Hippocampal formation (tissue), 2 donors: ENCODE measurements at places on chromosomes 4 and X.
A peak's percentile ranks its signal among the peaks of the same experiment; 100 is the strongest.

GRCh38 chrX:4094926-4095325, 381.5 kb upstream of the PRKX start:
- DNase-seq = no peak

DNA sequence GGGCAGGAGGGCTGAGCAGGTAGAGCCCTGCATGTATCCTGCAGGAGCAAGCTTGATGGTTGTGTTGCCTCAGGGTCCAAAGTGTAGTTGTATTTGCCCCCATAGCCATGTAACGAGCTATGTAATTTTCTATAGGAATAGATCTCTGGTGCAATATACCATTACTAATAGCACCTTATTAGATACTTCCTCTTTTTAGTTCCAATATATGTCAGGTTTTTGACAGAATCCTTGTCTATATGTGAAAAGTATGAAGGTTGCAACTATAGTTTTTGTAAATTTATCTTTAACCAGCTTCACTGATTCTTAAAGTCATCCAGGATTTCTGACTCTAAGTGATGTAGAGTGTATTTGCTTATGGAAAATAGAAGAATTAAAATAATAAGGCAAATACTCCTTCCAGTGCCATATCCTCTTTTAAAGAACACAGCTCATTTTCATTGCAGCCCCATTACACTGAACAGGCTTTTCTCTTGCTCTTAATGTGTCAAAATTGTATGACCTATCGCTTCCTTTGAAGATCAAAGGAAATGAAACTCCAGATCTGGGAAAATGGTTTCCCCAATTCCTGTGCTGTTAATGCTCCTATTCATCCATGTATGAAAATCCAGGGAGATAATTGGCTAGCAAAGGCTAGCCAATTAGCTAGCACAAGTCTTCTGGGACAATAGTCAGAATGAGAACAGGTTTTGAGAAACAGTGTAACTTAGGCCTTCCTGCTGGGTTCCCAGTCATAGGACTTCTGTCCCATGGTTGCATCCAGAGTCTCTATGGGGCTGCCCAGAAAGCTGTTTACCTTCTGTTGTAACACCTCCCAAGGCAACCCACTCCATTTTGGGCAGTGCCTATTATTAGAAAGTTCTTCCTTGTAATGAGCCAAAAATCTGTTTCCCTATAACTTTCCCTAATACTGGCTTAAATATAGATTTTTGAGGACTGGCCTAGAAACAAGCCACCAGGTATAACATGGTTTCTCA, 90.6 kb downstream of the TSPAN7 start:
- DNase-seq = no peak

GRCh38 chr4:142777045-142777743, 68.9 kb downstream of the INPP4B start:
- DNase-seq = no peak

GRCh38 chr4:52554612-52555355, 104.3 kb downstream of the USP46 start:
- no peak for DNase-seq

DNA sequence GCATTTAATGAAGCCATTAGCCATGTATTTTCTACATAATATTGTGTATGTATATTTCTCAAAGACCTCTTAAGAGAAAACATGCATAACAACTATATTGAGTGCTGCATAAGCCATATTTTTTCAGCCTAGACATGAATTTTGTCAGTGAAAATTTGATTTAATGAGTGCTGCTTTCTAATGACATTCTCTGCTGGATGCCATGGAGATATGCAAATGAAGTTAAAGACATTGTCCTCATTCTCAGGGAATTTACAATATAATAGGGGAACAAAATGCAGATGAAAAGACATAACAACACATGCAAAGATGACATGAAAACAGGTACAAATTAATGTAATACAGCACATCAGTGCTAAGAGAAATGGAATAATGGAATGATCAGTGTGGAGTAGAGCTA, 118.7 kb downstream of the ATOH1 start:
- DNase-seq = no peak

DNA sequence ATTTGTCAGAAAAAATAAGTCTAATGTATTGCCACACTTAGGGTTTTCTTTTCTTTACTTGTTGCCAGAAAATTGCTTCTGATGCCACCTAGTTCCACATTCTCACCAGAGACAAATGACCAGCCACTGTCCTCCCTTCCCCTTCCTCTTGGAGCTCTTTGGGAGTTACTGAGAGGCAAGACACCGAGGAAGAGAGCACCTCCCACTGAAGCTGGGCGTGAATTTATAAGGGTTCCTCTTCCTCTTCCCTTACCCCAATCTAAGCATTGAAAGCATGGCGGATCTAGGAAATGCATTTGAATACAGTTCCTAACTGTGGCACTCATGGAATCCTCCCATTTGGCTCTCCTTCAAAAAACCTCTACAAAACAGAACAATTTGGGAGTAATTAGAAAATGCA, 30.0 kb downstream of the ANXA3 start:
- DNase-seq = no peak

- DNase-seq = no peak
These were observed 215.5 kb downstream of the APBB2 start for GRCh38 chr4:40998675-40999358.

DNA sequence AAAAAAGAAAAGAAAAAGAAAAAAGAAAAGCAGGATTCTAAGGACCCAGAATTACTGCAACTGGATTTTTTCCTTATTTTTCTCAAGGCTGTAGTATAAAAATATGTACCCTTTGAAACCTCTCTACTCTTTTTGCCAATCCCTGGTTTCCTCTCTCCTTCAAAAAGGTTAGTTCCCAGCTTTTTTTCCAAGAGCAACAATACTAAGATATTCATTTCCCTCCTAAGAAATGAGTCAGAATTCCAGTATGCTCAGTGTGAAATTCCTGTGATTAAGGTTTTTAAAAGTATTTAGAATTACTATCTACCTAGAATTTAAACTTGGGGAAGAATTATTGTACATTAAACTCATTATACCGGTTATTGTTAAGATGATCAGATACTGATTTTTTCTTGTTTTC, 22.0 kb downstream of the SMIM14 start:
- DNase-seq = no peak

GRCh38 chr4:101348995-101349800, 1.9 kb upstream of the PPP3CA start:
- no peak for DNase-seq

DNA sequence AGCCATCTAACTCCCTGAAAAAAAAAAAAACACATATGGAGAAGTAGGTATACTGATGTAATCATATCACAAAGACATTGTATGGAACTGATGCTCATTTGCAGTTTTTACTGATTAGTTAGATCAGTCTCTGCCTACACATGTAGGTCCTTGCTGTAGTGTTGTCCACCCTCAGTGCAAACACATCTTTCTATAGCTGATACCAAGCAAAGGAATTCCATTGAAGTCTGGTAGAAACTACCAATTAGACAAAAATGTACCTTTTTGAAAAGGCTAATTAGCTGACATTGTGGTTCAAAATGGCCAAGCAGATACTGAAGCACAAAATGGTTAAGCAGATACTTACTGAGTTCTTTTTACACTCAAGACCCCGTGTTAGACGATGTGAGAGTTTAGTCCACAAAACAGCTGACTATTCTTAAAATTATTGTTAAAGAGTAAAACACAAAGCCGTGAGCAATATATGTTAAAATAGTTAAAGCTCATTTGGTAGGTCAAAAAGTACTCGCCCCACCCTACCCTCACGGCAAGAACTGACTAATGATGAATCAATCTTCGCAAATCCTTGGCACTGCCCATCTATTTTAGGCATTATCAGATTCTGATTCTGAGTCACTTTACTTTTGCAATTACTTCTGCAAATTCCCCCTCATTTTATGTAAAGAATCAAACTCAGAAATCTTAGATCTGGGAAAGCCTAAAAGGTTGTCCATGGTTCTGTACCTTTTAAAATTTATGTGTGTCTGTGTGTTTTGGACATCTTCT, 40.4 kb downstream of the COL4A6 start:
- DNase-seq = no peak

DNA sequence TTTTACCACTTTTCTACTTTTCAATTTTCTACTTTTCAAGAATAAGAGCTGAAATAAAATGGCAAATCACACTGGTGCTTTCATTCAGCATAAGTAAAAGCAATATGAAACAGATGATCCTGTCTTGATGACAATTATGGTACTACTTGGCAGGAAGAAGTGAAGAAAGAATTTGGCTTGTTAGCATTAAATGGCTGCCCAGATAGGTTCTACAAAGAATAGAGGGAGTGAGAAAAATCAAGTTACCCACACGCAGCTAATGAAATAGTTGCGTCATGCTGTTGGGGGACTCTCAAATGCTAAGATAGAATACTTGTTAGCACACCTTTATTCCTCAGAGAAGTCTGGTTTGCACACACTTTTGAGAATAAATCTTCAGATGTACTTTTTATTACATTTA, 12.5 kb upstream of the LCORL start:
- no peak for DNase-seq

- DNase-seq = no peak
These were observed 163.1 kb downstream of the ARAP2 start for GRCh38 chr4:36081185-36081584.

DNA sequence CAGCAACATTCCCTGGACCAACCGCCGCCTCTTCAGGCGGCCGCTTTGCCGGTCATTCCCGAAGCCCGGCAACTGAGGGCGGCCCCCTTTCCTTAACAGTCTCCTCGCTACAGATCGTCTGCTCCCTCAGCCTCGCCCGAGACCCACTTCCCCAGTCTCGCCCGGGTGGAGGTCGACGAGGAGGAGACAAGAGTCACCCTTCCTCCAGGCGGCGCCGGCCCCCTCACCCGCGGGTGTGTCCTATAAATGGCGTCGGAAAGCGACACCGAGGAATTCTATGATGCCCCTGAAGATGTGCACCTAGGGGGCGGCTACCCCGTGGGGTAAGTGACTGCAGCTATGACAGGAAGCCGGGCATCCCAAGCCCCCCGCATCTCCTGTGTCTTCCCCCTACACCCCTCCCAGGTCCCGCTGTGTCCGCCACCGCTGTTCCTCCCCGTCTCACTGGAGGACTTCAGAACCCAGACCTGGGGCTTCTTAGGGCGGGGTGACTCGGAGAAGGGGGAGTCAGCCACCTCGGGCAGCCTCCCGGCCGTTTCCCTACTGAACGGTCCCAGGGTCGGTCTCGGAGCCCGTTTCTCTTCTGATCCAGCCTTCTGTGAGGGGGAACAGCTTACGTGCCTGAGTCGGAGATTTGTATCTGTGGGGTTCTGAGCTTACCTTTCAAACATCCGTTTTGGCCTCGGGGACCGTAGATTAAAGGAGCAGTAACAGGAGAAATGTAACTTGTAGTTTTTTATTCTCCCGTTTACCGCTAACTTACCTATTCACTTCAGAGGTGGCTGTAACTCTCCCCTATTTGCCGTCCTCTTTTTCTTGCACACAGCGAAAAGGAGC, 570 bp downstream of the WDR44 start:
- peak; percentile 32 for DNase-seq

DNA sequence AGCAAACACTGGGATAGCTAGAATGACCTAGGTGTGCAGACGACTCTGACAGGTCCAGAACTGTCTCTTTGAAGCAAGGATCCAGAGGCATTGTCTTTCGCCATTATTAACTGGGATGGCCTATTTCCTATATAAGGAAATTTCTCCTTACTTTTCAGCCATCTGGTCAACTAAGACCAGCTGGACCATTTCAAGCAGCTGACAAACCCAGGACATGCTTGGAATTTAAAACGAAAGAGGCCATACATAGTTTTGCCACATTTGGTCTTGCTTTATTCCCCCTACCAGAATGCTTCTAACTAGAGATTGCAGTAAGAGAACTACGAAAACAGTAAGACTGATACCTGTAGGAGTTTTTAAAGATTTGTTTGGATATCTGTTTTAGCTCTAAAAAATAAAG, 87.0 kb downstream of the GLRA2 start:
- no peak for DNase-seq

DNA sequence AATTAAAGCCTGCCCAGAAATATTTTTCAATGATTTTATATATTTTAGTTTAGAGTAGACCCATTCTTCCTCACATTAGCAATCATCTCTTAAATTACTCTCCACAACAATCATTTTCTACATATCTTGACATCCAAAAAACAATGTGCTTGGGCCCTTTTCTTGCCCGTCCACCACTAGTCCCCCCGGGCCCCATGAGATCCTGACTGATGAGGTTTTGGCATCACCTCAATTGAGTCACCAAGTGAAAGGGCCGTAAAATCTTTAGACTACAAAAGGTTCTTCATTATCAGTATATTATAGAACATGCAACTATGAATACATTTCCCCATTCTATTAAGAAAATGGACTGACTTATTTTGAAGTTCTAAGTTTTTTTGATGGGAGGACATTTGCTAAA, 4.0 kb upstream of the CDKL2 start:
- DNase-seq = no peak

DNA sequence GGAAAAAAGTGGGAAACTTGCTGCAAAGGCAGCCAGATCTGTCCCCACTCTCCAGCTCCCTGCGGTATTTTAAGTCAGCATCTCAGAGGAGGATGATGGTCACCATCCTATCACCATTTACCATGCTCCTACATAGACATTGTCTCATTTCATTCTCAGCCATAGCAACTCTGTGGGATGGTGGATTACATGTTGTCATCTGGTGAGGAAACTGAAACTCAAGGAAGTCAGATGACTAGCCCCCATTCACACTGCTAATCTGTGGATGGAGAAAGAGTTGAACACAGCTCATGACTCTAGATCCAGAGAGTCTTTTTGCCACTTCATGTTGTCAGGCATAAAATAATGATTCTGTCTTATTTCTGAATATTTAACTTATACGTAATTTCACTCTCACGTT, 323.5 kb downstream of the PTTG2 start:
- no peak for DNase-seq

GRCh38 chrX:40623665-40624064, 437 bp downstream of the MPC1L start:
- no peak for DNase-seq

- no peak for DNase-seq
These were observed 63.3 kb downstream of the GPAT3 start for GRCh38 chr4:83599183-83599582.
